Left ventricle myocardium superior (tissue), 1 donor: ENCODE measurements at places on chromosomes 12 and 14.

DNA sequence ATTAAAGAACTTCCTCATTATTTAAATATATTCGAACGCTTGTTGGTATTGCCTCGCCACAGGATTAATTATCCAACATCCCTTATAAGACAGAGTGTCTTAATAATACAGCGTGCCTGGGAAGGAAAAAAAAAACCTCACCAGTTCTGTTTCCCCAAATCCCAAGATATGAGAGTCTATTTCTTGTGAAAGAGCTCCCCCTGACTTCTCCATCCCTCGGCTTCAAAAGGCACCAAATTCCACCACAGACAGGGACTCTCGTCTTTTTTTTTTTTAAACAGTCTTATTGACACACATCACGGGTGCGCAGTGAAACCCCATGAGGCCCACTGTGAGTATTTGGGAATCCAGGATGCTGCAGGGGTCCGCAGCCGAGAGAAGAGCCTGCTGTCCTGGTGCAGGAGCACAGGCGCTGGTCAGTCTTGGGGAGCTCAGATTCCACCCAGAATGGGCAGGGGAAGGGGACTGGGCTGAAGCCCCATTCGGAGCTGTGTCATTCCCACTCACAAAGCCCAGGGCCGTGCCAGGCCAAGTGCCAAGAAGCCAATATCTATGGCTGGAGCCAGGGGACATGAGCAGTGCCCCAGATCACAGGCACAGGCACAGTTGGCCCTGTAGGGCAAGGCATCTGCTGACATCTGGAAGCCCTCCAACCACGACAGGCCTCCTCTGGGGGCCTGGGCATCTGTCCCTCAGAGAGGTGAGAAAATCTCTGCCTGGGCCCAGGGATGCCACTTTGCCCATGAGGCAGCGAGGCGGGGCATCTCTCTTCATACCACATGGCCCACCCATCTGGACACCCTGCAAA lies 71.9 kb downstream of the BCL11B start:
- peak; percentile 70 for DNase-seq

DNA sequence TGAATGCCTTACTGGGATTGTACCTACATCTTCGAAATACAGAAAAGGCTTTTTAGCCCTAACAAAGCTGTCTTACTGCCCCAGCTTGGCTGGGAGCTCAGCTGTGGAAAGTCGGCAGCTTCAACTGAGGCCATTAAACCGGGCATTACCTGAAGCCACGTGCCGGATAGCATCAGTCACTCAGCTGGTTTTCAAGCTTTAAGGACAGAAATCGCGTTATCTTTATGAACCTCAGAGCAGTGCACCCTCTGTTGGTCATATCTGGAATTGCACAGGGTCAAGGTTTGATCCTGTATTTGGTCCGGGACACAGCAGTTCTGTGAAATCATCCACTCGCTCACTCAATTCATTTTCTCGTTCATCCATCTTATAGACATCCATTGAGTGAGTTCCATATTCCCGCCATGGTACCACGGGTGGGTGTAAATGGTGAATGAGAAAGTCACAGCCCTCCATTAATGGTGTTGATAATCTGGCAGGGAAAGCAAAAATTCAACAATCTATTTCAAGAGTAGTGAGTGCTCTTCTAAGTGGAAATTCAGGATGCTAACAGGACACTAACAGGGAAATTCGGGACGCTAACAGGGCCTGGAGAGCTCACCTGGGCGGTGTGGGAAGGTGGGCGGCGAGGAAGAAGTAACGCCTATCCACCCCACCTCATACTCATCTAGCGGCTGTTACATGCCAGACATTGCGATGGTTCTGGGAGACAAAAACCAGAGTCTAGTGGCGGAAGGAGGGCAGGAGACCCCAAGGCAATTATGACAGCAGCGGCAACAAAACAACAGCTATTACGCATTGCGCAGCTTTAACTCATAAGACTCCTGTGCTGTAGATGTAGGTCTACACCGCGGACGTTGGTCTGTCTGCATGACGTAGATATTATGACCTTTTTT lies 60.6 kb upstream of the TCL1A start:
- no peak for DNase-seq

DNA sequence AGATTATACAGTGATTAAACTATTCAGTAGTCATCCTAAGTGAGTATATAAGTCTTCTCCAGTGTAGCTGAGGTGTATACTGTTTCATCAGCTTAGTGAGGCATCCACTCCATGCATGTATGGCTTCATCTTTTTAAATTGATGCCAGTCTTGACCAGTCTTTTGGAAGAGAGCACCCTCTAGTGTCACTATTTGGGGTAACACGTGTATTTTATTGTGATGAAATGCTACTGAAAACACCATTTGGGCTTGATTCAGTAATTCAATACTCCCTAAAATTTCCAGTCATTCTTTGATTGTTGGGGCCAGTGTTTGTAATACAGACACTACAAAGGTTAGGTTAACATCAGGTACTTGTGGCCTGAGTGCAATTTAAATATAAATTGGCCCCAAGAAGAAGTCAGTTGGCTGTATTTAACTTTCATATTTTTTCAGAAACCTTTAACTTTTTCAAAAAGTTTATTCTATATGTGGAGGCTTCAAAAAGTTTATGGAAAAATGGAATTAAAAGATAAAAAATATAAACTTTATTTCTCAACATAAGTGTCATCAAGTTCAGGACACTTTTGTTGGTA lies 35.3 kb downstream of the MIPOL1 start:
- DNase-seq, result no peak

- no peak for DNase-seq
Observed at GRCh38 chr14:22547948-22548750, 40.9 kb downstream of the DAD1 start.

DNA sequence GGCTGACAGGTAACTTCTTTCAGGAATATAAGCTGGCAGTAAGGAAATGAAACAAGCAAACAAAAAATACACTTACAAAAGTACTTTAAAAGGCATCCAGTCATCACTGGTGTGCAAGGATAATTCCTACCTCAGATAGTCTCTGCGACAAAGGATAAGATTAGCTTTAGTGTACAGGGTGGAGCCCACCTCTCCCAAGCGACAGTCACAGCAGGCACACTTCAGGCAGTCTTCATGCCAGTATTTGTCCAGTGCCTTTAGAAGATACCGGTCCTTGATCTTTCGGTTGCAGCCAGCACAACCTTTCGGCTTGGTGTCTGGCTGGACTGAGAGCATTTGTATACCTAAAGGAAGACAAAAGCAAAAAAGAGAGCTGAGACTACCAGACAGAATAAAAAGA lies 5.4 kb downstream of the LMO3 start:
- DNase-seq, result no peak

- DNase-seq, result no peak
Observed at GRCh38 chr14:54877015-54877702, 25.5 kb downstream of the GCH1 start.

- peak; percentile 53 for DNase-seq
Observed at GRCh38 chr12:49296034-49296835, 1.3 kb downstream of the PRPH start.

GRCh38 chr14:92832137-92832700 lies 38.1 kb downstream of the GOLGA5 start:
- no peak for DNase-seq

DNA sequence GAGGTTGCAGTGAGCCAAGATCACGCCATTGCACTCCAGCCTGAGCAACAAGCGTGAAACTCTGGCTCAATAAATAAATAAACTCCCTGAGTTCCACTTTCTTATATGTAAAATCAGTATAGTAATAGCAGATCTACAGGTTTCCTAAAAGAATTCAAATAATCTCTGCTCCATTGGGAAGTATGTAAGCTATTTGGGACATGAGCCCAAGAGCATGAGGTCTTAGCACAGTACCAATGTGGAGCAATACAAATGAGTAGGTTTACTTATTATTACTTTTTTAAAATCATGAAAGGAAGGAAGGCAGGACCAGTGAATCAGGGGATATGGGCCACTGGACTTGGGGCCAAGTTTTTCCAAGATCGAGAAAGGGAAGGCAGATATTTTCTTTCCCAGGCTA lies 216.9 kb upstream of the DIO2 start:
- no peak for DNase-seq

DNA sequence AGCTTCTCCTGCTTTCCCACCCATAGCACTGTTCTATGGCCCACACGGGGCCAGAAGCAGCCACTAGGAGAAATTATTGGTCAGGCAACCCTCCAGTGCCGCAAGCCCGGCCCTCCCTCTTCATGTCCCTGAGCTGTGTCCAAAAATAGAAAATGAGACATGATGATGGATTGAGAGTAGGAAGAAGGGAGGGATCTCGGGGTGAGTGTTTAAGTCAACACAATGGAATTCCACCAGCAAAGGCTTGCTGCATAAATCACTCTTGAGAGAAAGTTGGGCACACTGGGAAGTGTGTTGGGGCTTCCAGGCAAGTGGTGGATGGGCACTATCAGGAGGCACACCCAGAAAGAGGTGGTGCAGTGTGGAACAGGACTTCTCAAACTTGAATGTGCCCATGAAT lies 94.2 kb downstream of the LLPH start:
- peak; percentile 59 for DNase-seq

DNA sequence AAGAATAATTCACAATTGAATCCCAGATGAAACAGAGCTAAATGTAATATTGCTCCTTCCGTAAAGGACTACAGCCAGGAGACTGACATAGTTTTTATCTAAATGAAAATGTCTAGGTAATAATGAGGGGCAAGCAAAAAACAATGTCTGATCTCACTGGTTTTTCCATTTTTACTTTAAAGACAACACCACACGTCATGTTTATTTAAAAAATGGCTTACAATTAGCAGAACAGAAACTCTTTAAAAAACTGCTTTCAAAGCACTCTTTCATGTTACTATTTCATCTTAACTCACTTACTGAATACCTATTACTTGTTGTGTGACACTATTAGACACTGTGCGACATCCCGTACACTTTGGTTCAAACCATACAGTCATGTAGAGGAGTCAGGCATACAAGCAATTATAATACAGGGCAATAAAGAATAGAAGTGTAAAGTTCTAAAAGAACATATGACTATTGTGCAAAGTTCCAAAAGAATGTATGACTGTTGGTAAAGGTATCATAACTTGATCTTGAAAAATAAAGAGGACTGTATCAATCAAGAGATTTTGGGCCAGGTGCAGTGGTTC lies 9.1 kb downstream of the BTBD7 start:
- DNase-seq, result no peak

- no peak for DNase-seq
Observed at GRCh38 chr14:103372552-103373304, 12.5 kb upstream of the MARK3 start.

DNA sequence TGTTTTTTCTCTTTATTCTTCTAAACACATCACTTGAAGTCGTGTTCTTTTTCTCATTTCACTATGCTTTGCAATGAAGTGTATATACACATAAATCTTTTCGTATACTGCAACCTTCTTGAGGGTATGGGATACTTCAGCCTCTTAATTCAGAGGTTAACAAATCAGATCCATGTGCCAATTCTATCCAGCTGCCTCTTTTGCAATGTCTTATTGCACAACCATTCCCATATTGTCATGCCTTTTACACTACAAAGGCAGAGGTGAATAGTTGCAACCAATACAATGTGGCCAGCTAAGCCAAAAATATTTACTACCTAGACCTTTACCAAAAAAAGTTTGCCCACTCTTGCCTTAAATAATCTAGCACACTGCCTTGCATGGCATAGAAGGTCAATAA lies 224.5 kb upstream of the FOXG1 start:
- no peak for DNase-seq

GRCh38 chr14:47507861-47508260 lies 167.5 kb downstream of the MDGA2 start:
- DNase-seq, result no peak

DNA sequence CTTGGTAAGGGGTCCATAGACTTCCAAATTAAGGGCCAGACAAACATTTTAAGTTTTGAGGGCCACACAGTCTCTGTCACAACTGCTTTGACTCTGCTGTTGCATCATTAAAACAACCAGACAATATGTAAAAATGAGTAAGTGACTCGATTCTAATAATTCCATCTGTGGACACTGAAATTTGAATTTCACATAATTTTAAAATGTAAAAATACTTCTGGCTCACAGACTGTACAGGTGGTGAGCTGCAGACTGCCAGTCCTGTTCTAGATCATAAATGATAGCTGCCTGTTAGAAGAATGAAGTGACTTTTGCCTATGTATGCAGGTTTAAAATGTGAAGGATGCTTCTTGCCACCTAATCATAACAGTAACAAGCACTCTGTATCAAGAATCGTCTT lies 15.7 kb downstream of the NUDT4 start:
- DNase-seq, result no peak

DNA sequence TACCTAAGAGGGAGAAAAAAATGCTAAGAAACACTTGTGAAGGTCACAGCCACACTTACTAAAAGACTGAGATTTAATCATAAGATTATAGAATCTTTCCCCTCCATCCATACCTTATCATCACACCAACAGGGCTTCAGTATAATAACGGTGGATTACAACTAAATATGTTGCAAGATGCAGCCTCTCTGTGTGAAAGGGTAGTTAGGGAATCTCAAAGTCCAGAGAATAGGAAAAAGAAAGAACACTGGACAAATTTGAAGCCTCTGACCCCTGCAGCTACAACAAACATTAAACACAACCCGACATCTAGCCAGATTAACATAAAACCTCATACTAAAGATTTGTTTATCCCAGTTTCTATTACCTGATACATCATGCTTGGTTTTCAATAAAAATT lies 181.0 kb downstream of the C12orf42 start:
- DNase-seq, result no peak

DNA sequence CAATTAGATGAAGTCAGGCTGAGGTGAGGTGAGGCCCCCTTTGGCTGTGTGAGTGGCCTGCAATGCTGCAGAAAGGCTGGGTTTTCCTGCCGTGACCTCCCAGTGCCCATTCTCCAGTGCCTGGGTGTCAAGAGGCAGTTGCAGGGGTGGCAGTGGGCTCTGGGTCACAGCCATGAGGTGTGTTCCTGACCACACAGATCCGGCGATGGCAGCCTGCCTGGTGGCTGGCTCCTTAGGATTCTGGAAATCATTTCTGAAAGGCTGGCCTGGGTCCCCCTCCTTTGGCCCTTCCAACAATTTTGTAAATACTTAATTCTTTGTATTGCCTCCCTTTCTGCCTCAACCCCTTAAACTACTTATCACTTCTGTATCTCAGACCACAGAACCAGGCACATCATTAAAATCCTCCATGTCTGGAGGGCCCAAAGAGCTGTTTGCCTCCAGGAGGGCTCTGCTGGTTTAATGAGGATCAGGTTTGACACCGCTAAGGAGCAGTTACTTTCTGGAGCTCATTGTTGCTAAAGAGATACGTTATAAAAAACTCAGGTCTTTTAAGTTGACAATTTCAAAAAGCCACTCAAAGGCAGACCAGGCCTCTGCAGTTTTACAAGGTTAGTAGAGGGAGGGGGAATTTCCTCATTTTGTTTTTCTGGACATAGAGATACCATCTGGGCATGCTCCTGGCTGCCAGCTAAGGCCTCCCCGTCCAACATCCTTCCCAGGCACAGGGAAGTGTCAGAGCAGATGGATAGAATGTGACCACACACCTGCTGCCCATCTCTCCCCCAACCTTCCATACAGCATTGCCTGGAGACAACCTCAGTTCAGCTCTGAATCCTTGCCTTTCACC lies 204.4 kb downstream of the FOXN3 start:
- no peak for DNase-seq
